Femur (tissue), 1 donor: ENCODE measurements at places on chromosomes 2 and 18.

DNA sequence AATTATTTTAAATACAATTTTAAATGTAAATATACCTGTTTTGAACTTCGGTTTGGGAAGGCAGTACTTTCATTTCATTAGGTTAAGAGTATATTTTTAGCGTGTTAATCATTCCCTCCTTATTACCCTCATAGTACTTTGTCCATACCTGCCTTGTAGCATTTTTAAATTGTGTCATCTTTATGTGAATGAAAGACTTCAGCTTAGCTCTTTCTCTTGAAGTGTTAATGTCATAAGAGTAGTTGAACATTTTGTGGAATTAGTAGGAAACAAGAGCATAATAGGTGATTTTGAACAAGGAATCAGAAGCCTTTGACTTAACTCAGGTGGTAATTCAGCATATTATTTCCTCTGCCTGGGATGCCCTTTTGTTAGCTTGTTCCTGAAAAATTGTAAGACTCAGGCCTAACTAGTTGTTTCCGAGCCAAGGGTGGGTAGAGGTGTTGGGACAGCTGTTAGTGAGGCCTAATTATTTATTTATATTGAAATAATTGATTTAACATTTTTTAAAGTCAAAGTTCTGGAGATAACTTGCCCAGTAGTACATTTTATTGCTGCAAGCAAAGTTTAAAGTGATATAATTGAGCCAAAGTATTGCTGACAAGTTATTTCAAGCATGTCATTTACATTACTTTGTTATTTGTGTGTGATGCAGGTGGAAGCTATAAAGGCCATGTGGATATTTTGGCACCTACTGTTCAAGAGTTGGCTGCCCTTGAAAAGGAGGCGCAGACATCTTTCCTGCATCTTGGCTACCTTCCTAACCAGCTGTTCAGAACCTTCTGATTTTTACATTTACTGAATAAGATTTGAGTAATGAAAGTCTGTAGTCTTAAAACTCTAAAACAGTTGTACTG lies 38.7 kb downstream of the DDX1 start:
- peak; percentile 61 for DNase-seq

GRCh38 chr2:191314697-191315364 lies 69.6 kb downstream of the MYO1B start:
- DNase-seq = no peak

- peak; percentile 32 for DNase-seq
Measured at GRCh38 chr2:170928036-170928823, 823 bp upstream of the GORASP2 start.

DNA sequence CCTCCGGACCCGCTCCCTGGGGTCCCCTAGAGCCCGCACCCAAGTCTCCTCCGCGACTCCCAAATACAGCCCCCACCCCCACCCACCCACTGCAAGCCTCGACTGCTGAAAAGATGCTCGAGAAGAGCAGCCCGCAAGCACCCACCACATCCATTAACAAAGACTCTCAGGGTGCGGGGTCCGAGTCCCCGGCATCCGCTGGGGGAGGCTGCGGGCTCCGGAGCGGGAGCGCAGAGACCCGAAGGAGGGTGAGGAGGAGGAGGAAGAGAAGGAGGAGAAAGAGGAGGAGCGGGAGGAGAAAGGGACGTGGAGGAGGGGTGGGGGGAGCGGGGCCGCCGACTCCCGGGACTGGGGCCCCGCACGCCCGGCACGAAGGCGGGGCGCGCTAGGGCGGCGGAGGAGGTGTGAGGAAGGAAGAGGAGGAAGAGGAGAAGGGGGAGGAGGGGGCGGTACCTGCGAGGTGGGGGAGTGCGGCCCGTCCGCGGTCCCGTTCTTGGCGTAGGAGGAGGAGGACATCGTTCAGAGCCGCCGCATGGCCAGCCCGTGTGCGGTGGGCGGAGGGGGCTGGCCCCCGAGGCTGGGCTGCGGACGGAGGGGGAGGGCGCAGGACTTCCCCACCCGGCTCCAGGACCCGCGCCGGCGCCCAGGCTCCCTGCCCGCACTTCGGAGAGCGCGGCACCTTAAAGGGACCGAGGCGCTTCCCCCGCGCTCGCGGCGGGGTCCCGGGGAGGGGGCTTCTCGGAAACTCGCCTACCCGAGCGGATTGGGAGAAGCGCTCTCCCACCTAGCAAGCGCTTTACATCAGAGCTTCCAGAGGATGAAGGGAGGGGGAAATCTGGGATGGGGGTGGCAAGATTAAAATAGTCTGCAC lies at the start of gene CACNB4:
CACNB4 (minus strand) TSS at position 549 of the 871 bp plus-strand sequence.
- peak; percentile 51 for DNase-seq

DNA sequence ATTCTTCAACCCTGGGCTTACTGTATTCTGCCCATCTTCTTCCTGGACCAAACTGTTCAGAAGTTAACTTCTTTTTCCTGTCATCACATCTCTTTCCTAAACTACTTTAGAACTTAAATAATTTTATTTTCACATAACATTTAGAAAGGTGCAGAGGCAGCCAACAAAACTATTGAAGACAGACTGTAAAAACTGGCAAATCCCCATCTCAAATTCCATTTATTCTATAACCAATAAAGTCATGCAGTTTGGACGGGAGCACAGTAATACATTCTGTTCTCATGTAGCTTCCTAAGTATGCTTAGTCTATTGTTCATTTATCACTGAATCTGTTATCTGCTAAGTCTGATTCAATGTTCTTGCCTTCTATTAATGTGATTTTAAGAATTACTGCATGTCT lies 99.1 kb downstream of the SMAD2 start:
- no peak for DNase-seq
